ENCODE measurements at places on chromosomes 6 and 20.

- no peak for DNase-seq
Observed at GRCh38 chr6:73586416-73586974, 65.7 kb upstream of the EEF1A1 start.

DNA sequence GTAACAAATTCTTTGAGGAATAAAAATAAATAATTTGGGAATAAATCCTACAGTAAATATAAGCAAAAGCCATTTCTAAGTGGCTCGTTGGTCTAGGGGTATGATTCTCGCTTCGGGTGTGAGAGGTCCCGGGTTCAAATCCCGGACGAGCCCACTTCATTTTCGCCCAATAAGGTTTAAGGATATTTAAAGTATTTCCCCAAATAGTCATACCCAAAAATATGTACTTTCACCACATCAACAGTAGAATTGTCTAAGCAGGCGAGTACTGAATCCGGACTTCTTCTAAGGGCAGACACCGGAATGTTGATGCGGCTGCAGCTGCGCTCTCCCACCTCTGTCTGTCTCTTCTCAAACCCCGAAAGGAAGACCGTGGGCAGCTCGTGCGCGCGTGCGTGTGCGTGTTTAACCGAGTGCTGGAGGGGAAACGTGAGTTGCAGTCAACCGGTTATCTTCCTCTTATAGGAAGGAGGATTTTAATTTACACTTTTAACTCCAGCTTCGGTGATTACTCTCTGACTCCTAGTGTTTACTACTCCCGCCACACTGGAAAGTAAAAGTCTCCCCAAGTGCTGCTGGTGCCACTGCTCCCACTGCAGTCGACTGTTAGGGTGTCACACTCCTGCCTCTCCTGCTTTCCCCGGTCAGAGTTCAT is 155.7 kb upstream of the PRSS16 start:
- peak; percentile 59 for DNase-seq

DNA sequence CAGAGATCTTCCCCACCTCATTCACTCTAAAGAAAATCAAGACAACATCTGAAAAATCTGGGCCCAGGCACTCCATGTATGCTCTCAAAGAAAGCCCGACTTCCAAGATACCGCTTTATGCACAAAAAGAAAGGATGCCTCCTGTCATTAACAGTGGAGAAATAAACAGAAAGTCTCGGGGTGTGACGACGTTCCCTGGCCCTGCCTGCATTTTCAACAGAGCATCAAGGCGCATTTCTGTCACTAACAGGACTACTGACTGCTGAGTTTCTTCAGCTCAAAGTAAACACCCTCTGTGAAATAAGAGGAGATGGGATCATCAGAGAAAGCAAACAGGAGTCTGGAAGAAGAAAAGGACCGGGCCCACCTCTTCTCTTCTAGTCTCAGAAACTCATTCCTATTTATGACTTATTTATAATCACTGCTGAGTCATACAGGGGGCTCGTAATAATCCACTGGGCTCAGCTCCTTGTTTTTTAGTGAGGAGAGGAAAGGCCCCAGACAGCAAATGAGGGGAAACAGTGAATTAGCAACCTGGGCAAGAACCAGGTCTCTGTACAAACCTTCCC is 99.7 kb downstream of the ZMYND8 start:
- DNase-seq, result no peak

DNA sequence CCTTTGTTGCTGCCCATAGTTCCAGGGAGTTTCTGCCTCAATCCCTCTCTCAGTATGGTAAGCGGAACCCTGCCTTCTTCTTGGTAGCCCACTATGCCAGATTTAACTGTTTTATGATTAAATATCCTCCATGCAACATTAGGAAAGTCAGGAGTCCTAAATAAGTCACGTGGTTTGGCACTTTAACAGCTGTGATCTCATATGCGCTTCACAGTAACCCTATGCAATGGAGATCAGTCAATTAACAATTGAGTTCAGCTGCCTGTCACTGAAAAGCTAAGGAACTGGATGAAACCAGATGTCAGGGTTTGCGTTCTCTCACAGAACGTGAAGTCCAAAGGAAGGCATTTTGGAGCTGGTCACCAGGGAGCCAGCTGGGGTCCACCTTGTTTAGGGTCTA is 81.6 kb downstream of the PSMB1 start:
- DNase-seq, result no peak

Data from cerebellar cortex (tissue), 1 donor.